Stimulated activated CD4-positive, alpha-beta T cell treated with anti-CD3 and anti-CD28 coated beads, Interleukin-4, amount 100 ng/mL, for 4 hours (primary cell): ENCODE measurements at places on chromosomes 7 and 10.

DNA sequence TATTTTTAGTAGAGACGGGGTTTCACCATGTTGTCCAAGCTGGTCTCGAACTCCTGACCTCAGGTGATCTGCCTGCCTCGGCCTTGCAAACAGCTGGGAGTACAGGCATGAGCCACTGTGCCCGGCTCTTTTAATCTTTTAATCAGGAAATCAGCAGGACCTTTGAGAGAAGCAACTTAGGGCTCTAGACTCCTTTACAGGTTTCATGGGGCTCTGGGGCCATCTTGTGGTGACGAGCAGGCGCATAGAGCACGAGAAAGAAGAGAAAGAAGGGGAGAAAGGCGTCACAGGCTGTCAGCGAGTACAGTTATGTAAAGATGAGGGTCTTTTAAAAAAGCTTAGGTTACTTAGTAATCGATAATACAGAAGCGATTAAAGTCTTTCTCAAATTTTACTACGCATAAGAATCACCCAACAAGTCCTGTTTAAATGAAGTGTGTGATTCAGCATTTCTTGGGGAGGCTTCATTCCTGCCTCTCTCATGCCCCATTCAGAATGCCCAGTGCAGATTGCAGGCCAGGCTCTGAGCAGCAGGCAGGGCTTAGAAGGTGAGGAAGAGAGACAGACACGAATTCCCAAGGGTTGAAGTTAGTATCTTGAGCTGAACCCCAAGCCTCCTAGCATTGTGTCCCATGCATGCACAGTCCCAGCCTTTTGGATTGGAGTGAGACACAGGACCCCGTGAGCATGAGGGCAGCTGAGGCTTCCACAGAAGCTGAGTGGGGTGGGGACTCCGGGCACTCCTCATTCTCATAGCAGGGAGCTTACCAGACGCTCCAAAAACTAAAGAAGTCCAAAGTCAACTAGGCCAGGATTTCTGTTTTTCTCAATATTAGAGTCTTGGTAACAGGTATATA is 23.6 kb upstream of the PFKP start:
- peak; percentile 43 for DNase-seq

GRCh38 chr10:114279289-114279688 is 40.2 kb downstream of the VWA2 start:
- no peak for DNase-seq

- DNase-seq, result no peak
These were observed 29.6 kb upstream of the IL15RA start for GRCh38 chr10:6006991-6007390.

DNA sequence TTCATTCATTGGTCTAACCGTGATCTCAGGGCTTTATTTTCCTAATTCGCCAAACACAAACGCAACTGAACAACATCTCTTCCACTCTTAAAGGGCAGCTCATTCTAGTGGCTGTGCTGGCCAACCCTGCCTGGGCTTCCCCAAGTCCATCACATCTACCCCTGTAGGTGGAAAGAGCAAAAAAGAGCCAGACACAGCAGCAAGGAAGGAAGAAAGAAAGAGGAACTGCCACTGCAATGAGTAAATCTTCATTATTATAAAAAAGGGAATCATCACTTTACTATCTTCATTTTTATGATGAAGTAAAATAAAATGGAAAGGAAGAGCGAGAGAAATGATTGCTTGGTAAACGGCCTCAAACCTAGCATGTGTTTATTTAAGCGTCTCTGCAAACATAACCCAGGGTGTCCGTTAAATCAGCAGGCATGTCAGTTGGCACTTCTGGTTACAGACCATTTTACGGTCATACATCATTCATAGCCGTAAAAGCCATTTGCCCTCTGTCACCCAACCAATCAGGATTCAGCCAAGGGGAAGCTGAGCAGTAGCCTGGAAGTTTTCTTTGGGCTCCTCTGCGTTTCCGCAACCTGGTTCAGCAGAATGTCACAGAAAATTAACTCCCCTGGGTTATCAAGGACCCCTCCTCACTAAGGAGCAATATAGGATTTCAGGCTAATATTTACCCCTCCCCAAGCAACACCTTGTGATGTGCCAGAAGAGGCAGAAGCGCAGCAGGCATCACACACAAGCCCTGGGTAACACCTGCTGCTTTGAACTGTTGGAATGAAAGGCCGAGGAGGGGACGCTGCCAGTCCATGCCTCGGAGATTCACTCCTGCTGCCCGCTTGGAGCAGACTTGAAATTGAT is 234.0 kb downstream of the SNX10 start:
- DNase-seq, result no peak

DNA sequence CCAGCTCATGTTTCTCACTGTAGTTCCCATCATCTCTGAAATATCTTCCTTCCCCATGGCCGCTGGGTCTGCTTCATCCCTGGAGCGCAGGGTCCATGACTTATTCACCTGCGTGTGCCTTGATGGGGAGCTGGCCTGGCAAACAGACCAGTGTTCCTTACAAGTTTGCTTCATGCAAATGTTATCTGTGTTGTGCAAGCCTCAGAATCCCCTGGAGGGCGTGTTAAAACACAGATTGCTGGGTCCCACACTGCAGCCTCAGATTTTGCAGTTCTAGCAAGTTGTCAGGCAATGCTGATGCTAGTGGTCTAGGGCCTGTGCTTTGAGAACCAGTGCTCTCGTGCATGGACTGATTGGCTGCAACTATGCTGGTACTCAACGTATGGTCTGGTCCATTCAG is 7.2 kb upstream of the DMBT1 start:
- no peak for DNase-seq

GRCh38 chr10:33365301-33365700 is 30.8 kb upstream of the NRP1 start:
- no peak for DNase-seq

DNA sequence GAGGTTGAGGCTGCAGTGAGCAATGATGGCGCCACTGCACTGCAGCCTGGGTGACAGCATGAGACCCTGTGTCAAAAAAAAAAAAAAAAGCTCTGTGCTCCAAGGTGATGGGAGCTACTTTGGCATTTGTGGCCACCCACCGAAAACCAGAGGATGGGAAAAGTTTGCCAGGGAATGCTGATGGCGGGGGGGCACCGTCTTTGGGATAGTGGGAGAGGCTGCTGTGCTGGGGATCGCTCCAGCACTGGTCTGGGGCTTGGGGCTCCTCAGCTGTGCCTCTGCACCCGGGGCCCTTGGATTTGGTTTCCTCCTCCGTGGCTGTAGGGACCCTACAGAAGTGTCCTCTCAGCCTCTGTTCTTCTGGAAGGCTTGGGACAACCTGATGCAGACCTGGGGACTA is 11.7 kb upstream of the RAMP3 start:
- no peak for DNase-seq

GRCh38 chr7:1123715-1124114 is 35.8 kb downstream of the GPER1 start:
- no peak for DNase-seq

GRCh38 chr10:101778781-101779543 is 3.0 kb upstream of the FGF8 start:
- DNase-seq, result no peak

DNA sequence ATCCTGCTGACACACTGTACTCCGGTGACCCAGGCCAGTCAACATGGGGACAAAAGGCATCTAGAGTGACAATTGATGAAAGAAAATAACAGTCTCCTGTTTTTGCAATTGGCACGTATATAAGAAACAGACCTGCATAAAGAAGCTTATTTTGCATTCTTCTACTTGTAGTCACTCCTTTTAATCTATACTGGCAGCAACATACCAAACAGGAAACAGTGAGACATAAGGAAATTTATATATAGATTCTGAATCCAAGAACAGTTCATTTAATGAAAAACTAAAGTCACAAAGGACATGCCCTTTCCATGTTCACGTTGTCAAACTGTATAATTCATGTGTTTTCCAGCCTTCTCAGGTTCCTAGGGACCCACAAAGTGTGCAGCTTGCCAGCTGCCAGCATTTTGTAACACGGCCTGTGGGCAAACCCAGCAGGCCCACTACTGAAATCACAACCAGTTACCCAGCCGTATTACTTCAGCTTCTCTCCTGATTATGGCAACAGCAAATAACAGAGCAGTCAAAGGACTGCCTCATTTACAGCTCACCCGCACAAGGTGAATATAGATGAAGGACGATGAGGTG is 72.3 kb downstream of the AMPH start:
- DNase-seq, result no peak

- no peak for DNase-seq
These were observed 152.4 kb upstream of the ADCY1 start for GRCh38 chr7:45421806-45422205.

GRCh38 chr10:133355266-133355665 is 2.6 kb downstream of the FUOM start:
- DNase-seq, result no peak

GRCh38 chr10:72308320-72308987 is 34.7 kb downstream of the DDIT4 start:
- DNase-seq, result no peak

GRCh38 chr10:97960269-97961056 is 70.0 kb downstream of the CRTAC1 start:
- DNase-seq, result no peak

- DNase-seq, result no peak
These were observed 15.3 kb downstream of the HNRNPA2B1 start for GRCh38 chr7:26185131-26185843.

- peak; percentile 68 for DNase-seq
These were observed 96.9 kb downstream of the HIPK2 start for GRCh38 chr7:139680676-139681462.

DNA sequence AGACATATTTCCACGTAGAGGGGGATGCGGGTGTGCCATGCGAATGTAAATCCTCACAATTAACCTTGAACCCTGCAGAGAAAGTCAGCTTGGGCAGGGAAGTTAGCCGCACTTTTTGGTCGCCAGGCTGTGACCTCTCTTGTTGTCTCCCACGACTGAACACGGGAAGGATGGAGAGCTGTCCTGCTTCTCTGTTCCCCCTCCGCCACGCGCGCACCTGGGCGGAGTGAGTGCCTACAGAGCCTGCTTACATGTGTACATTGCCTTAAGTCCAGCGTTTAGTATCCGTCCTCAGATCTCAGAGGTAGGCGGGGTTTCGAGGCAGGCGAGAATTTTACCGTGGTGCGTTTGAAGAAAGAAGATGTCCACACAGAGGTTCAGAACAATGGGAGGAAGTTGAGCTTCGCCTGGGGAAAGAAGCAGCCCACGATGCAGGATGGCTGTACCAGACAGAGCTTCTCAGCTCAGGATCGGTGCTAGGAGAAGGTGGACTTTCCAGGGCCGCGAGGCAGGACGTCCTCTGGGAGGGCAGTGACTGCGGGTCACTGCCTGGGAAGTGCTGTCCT is 482 bp upstream of the ERCC6 start:
- DNase-seq, result peak; percentile 3

GRCh38 chr7:99557940-99558305 is 519 bp upstream of the ZNF655 start:
- no peak for DNase-seq

GRCh38 chr10:49144058-49144720 is 10.4 kb upstream of the FAM170B start:
- no peak for DNase-seq

GRCh38 chr7:17038160-17038782 is 156.5 kb upstream of the AGR3 start:
- DNase-seq, result no peak

DNA sequence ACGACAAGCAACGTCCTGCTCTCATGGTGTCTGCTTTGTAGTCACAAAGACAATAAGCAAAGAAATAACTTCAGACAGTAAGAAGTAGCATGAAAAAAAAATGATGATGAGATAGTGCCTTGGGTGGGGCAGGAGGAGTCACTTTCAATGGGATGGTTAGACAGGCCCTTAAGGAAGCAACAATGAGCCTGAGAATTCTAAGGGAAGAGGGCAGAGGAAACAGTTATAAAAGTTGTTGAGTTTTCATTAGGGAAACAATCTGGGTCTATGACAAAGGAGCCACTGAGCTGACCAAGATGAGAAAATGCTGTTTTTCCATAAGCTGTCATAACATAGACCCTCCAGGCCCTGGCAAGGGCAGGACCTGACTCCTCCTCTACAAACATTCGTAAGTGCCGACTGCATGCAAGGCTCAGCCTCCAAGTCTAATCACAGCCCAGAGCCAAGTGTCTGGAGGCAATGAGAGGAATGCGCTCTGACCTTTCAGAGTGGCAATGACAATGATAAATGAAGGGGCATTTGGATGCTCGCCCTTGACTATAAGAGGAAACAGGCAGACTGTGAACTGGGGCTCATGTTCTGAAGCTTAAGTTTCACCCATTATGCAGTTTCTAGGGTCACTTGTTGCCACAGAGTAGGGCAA is 43.7 kb downstream of the PPP1R3C start:
- DNase-seq, result no peak

GRCh38 chr10:120988751-120989150 is 137.6 kb downstream of the WDR11 start:
- no peak for DNase-seq

GRCh38 chr7:140209866-140210609 is 33.3 kb upstream of the KDM7A start:
- peak; percentile 15 for DNase-seq

DNA sequence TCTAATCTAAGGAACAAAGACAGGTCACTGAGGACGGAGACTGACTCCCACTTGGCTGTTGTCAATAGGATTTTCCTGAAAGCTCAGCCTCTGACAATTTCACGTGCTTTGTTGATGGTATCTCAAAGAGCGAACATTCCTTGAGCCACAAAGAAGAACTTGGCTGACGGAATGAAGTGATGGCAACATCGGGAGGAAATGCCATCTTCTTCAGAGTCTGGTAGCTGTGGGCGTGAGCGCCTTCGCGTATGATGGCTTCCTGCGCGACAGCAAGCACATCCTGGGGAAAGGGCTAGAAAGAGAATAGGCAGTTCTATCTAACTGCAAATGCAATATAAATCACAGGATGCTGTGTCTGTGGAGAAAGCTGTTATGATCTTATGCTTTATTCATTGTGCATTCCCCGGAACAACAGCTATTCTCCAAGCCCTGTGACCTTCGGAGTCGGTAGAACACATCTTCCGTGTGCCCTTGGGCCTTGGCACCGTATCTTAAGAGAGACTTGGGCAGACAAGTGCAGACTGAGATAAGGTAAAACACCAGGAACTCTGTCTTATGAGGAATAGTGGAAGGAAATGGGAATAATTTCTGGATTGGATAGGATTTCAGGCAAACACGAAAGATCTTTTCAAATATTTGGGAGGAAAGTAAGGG is 19.6 kb upstream of the GTPBP4 start:
- DNase-seq, result no peak

- DNase-seq, result no peak
These were observed 48.1 kb downstream of the CHST15 start for GRCh38 chr10:124045276-124045675.
